ENCODE measurements at places on chromosomes 11 and 22.

- DNase-seq = no peak
Observed at GRCh38 chr11:45082744-45083543, 63.5 kb upstream of the PRDM11 start.

DNA sequence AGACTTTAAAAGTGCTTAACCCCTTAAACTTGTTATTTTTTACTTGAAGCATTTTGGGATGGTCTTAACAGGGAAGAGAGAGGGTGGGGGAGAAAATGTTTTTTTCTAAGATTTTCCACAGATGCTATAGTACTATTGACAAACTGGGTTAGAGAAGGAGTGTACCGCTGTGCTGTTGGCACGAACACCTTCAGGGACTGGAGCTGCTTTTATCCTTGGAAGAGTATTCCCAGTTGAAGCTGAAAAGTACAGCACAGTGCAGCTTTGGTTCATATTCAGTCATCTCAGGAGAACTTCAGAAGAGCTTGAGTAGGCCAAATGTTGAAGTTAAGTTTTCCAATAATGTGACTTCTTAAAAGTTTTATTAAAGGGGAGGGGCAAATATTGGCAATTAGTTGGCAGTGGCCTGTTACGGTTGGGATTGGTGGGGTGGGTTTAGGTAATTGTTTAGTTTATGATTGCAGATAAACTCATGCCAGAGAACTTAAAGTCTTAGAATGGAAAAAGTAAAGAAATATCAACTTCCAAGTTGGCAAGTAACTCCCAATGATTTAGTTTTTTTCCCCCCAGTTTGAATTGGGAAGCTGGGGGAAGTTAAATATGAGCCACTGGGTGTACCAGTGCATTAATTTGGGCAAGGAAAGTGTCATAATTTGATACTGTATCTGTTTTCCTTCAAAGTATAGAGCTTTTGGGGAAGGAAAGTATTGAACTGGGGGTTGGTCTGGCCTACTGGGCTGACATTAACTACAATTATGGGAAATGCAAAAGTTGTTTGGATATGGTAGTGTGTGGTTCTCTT is 2.8 kb downstream of the MALAT1 start:
- DNase-seq = no peak

- no peak for DNase-seq
Observed at GRCh38 chr11:93717501-93717900, 23.8 kb downstream of the TAF1D start.

GRCh38 chr11:46597155-46597554 is 3.3 kb upstream of the AMBRA1 start:
- no peak for DNase-seq

- no peak for DNase-seq
Observed at GRCh38 chr11:111299101-111300026, 1.0 kb downstream of the POU2AF3 start.

All from stimulated activated CD4-positive, alpha-beta T cell treated with anti-CD3 and anti-CD28 coated beads, Interleukin-2, amount 100 ng/mL, for 4 hours (primary cell).